ENCODE measurements at places on chromosomes 1 and 21.

DNA sequence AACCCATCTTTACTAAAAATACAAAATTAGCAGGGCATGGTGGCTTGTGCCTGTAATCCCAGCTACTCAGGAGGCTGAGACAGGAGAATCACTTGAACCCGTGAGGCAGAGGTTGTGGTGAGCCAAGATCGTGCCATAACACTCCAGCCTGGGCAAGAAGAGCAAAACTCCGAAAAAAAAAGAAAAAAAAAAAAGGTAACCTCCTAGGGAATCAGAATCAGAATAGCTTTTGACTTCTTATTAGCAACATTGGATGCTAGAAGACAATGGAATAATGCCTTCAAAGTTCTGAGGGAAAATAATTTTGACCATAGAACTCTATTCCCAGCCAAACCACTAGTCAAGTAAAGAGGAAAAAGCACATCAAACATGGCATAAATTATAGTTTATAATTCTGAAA is 60.9 kb downstream of the LMO4 start:
- no peak for DNase-seq

GRCh38 chr1:62904856-62905225 is 120.9 kb downstream of the ATG4C start:
- DNase-seq = no peak

GRCh38 chr1:14803002-14803789 is 204.7 kb downstream of the KAZN start:
- no peak for DNase-seq

- DNase-seq = no peak
Observed at GRCh38 chr1:217077426-217077825, 354.2 kb upstream of the ESRRG start.

DNA sequence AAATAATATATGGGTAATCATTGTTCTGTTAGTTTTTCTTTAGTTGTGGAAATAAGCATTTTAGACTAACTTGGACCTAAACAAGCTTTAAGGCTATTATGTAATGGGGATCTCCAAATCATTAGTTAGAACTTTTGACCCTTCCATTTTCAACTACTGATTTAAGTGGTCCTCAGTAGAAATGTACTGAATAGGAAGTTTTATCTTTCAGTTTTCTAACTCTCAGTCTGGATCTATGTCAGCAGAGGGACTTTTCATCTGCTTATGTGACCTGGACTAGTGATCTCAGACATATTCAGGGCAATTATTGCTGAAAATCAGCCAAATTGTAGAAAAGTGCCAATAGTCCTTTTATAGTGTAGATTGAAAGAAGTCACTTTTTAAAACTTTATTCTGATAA is 56.0 kb downstream of the SASS6 start:
- no peak for DNase-seq

DNA sequence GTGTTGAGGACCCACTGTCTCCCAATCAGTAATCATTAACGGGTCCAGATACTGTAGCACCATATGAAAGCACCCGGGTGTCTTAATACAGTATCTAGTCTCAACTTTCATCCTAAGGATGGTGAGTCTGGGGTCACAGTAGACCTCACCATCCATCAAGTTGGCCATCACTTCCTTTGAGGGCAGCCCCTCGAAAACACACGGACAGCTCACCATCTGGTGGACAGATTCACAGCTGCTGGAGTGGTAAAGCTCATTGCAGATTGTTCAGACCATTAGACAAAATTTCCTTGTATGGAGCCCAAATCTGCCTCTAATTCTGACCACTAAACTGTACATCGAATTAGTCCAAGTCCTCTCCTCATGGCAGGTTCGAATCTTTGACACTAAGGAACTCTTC is 123.1 kb downstream of the PGBD5 start:
- DNase-seq = no peak

DNA sequence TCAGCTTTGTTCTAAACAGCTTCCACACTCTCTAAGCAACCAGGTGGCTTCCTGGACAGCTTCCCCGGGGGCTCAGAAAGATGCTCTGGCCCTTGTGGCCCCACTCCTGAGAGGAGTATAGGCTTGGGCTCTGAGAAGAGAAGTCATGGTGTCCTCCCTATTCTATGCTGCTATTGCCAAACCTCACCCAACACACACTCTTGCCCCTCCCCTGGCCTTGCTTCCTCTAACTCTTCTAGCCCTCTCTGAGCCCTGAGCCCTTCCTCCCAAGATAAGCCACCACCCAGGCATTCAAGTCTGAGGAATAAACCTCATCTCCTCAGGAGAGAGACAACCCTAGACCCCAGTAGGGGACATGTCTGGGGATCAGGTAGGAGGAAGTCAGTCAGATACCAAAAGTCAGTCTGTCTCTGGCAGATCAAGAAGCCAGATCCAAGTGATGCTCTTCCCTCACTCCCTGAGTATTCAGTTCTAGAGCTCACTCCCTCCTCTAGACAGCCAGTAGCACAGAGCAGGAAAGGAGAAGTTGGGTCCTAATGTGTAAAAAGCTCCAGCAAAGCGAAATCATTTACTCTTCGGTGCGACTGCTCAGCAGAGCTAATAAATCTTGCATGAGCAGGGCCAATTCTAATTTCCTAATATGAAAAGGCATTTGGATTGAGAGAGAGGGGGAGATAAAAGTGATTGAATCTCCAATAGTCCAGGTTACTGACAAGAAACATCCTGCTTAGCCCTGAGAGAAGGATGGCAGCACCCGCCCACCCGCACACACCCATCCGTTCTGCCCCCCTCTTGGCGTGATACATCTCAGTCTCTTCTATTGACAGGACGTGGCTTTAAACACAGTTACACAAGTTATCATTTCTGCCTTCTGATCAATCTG is 50.5 kb downstream of the DMAP1 start:
- no peak for DNase-seq

DNA sequence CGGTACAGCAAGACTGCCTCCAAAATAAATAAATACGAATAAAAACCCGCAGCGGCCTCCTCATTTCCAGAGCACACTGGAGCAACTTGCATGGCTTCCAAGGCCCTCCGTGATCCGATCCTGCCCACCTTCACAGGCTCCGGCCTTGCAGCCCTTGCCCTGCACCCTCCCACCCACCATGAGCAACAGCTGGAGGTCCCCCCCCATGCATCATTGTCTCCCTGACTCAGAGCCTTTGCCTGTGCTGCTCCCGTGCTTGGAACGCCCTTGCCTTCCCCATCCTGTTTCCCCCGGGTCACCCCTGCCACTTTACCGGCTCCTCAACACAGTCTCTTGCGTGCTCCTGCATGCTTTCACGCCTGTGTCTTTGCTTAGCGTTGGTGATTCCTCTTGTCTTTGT is 71.0 kb upstream of the ANGPTL1 start:
- DNase-seq = no peak

DNA sequence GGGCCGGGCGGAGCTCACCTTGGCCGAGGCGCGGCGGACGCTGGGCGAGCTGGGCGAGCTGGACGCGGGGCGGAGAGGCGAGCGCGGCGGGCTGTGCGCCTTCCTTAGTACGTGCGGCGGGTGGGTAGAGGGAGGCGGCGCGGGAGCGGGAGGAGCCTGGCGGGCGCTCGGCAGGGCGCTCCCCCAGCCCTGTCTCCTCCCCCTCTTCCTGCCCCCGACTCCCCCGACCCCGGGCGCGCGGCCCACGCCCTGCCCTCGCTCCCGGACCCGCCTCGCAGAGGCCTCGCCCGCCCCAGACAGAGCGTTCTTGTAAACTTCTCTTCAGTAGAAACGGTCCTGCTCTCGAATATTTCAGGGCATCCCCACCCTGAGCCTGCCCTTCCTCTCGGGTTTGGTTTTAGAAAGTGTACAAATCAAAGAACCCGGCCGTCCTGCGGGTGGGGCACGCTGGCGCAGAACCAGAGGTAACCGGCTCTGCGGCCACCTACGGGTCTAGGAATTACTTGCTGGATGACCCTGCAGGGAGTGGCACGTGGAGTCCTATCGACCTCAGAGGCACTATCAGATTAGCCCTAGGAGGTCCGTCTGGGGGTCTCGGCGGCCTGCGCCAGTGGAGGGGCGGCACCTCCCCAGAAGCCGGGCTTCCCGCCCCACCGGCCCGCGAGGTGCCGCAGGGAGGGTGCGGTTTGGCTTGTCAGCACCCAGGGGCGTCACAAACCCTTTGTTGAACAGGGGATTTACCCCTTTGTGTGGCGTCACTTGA is at the start of gene S100A10:
S100A10 (minus strand) TSS at position 126 of the 763 bp plus-strand sequence. CDS start 7,629 bp downstream, outside the sequence.
- DNase-seq = peak; percentile 81

GRCh38 chr1:12810691-12811408 is 19.7 kb downstream of the PRAMEF1 start:
- DNase-seq = no peak

GRCh38 chr1:161267321-161267720 is 8.8 kb downstream of the PCP4L1 start:
- DNase-seq = no peak

- no peak for DNase-seq
Observed at GRCh38 chr1:83555871-83556270, 443.1 kb downstream of the TTLL7 start.

DNA sequence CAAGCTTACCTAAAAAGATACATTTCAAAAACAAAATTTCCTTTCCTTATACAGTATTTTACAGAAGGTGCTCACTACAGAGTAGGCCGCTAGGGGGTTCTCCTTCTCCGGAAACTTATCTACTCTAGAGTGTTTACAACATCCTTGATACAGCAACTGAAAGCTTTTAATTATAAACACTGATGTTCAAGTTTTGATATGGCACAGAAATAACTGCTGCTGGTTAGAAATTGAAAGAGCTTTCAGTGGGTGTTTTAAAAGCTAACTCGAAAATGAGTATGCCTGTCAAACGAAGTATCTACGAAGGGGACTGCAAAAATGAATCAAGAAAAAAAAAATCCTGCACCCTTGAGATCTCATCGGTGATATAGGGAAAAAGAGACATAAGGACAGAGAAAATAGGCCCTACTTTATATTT is 1.0 kb downstream of the YOD1 start:
- no peak for DNase-seq

DNA sequence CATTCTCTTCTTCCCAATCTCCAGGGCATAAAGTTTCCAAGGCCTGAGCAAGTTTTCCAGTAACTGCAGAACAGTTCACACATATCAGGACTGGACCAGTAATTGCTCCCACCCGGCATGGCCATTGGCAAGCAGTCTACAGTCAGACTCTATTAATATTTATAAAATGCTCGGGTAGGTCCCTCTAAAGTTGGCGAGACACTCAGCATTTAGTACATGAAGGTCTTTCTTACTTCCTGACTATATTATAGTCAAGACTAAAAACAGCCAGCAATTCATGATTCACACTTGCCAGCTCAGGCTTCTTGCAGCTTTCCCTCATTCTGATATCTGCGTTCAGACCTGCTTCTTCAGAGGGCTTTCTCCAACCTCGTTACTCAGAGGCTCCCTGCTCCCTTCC is 25.4 kb downstream of the GADD45A start:
- no peak for DNase-seq

- no peak for DNase-seq
Observed at GRCh38 chr1:100430325-100430756, 78.0 kb downstream of the CDC14A start.

DNA sequence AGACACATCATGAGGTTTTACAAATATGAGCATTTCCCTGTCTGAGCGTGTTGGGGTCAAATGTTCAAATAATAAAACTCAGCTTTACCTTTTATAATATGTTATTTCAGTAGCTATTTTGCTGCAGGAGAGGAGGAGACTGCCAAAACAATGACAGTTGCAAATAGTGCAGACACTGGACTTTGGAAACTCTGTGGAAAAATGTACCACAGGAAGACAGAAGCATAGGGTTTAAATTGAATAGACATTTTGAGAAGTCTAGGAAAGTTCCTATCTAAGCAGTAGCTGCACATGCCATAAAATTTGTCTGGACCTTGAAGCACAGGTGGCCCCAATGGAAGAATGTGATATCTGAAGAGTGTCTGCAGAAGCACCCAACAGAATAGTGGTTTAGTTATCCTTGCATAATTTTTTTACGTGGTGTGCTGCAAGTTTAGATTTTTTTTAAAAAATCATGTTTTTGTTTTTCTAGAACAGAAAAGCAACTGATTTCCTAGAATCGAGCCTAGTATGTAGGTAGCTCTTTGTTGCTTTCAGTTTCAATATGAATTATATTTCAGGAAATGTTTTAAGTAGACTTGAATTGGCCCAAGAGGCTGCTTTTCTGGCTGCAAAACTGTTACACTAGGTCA is 14.0 kb upstream of the GBP5 start:
- DNase-seq = no peak

- DNase-seq = no peak
Observed at GRCh38 chr1:118913818-118914217, 74.3 kb downstream of the TBX15 start.

DNA sequence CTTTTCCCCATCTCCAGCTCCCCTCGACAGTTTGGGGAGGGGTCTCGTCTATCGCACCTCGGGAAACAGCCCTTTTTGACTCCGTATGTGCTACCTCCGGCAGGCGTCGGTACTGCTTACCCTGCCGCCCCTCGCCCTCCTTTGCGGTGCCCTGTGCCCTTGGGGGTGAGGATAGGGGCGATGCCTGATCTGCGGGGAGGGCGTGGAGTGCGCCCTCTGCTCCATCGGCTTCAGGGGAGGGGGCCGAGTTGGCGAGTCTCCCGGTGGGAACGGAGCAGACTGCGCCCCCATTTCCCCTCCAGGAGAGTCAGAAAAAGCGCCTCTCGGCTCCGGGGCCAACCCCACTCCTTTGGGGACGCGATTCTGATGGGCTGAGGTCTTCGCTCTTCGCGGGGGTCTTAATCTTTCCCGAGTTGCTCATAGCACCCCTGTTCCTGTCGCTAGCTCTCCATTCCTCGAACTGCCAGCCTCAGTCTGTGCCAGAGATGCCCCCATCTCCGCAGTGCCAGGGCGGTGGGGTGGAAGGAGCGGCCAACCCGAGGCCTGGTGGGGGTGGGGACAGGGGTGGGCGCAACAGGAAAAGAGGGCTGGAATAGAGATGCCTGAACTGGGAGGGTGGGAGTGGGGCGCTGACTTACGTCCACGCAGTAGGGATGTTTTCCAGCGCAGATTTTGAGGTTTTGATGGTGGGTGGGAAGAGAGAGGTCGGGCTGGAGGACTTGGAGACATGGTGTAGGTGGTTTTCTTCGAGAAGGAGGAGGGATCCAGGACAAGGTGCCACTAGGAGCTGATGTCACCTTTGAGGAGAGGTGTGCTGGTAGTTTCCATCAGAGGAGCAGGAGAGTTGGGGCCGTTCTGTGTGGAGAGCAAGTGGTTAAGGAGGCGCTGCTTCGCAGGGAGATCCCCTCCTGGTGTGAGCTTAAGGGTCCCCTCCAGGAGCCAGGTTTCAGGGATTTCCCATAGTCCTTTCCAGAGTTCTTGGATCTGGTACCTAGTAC is 674 bp downstream of the PPFIA4 start:
- no peak for DNase-seq

- DNase-seq = no peak
Observed at GRCh38 chr1:195799016-195799415, 809.2 kb downstream of the KCNT2 start.

Measured in activated naive CD8-positive, alpha-beta T cell treated with anti-CD3 and anti-CD28 coated beads for 36 hours (primary cell).